ENCODE measurements at places on chromosomes 1 and 21.

DNA sequence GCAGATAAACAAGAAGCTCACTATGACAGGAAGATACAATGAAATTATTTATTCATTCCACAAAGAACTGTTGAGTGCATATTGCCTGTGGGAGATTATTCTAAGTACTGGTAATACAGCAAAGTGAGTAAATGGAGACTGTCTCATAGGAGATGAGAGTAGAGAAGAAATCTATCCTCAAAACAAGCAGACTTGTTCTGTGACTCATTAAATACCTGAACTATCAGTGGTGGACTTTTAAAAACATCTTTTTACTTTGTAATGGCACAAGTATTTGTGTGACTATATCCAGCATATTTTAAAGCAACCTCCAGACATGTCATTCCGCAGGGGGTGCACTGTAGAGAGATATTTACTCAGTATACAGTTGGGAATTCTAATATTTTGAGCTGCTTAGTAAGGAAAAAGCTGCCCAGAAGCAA lies 259.2 kb downstream of the FMN2 start:
- peak; percentile 98 for DNase-seq

- no peak for DNase-seq
Observed at GRCh38 chr1:157438613-157439012, 113.7 kb downstream of the FCRL5 start.

- DNase-seq = peak; percentile 83
Observed at GRCh38 chr1:173043253-173043652, 7.5 kb downstream of the TNFSF18 start.

GRCh38 chr1:216739793-216740192 lies 16.6 kb upstream of the ESRRG start:
- no peak for DNase-seq

DNA sequence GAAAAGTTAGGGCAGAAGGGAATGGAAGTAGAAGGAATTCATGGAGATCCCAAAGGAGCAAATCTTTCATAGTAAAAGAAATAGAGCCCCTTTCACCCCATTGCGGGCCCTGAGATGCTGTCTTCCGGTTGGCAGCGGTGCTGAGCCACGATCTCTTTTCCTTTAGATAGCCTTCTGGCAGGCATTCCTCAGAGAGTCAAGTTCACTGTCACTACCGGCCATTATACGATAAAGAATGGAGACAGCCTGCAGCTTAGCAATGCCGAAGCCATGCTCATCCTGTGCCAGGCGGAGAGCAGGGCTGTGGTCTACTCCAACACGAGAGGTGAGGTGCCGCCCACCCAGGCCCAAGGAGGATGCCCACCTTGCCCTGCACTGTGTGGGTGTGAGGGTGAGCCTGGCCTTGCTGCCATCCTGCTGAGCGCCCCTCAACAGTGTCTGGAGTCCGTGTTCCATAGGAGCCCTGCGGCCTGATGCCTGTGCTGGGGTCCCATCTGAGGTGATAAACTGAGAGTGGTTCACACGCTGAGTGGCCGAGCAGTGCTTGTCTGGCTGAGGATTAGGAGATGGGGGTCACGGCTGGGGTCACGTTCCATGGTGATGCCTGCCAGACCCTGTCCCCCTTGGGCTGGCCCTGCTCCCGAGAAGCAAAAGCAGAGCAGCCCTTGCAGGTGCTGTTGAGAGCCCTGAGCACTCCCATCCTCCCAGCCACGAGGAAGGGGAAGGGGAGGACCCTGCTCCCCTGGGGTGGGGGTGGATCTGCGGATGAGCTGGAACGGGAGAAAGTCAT lies 20.4 kb upstream of the PWP2 start:
- DNase-seq = no peak

DNA sequence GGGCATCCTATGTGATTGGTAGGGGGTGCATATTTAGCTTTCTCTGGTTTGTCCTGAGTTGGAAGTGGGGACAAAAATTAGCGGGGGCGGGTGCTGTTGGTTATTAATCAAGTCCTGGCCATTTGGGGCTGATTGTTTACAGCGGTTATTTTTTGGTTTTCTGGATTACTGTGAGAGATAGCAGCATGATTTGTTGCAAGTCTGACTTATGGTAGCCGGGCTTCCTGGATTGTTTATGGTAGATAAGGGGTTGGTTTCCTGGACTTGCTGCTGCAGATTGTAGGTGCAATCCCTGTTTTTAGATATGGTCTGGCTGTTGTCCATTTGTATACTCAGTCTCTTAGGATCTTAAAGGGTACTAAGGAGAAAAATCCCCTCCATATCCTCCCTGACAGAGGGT lies 12.1 kb upstream of the PROK1 start:
- DNase-seq = no peak

GRCh38 chr1:86887479-86888162 lies 26.3 kb downstream of the SELENOF start:
- no peak for DNase-seq

- DNase-seq = no peak
Observed at GRCh38 chr1:93592551-93592949, 89.1 kb downstream of the BCAR3 start.

DNA sequence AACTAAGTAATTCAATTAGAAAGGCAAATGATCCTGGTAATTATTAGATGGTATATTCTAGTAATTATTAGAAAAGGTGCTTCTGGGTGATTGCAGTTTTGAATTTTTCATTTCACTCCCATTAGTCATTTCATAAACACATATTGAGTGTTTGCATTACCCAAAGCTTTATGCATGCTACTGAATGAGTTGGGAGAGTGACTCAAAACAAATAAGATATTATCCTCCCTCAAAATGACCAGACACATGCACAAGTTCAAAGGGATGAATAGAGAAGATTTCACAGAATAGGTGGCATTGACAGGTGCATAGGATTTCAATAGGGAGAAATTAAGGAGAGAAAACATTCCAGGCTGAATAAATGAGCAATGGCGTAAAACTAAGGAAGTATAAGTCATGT lies 84.7 kb downstream of the PHTF1 start:
- DNase-seq = peak; percentile 33

- peak; percentile 28 for DNase-seq
Observed at GRCh38 chr1:22731924-22732720, 21.5 kb downstream of the EPHB2 start.

DNA sequence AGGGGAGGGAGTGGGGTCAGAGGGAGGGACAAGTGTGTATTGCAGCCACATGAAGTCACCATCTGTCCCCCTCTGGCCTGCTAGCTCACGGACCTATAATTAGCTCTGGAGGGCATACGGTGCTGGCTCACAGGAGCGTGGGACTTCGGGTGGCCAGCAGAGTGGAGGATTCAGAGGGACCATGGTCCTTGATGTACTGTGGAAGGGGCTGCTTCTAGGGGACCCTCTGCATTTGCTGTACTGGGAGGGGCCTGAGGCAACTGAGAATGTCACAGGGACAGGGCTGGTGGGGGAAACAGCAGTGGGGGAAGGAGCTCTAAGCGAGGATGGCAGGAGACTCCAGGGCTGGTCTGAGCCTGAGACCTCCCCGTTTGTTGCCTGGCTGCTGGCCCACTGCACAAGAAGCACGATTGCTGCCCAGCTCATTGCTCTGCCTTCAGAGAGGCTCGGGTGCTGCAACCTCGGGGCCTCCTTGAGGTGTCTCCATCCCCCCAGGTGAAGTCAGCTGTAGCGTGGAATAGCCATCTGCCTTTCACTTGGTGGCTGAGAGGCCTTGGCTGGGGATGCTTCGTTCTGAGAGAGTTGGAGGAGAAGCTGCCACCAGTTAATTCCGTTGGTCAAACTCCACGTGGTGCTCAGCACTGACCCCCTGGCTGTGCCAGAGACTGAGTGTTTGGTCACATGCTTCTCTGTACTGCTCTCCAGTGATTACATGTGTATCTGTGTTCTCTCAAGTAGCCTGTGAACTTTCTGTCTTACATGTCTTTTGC lies 2.7 kb downstream of the PPFIA4 start:
- DNase-seq = no peak

GRCh38 chr1:179951383-179952144 lies 3.0 kb upstream of the CEP350 start:
- DNase-seq = no peak

DNA sequence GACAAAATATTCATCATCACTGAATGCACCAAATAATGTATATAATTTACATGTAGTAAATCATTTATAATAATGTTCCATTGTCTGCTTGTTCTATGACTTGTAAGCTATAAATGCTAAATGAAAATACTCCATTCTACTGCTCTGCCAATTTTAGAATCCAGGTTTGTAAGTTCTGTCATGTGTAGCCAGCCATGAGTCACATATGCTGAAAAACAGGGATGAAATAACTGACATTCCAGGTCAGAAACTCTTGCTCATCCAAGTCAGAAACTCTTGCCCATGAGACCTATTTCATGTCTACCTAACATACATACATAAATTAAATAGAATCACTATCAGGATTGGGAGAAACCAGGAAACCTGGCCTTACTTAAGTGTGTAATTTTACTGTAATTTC lies 95.6 kb downstream of the ASH1L start:
- DNase-seq = peak; percentile 87

DNA sequence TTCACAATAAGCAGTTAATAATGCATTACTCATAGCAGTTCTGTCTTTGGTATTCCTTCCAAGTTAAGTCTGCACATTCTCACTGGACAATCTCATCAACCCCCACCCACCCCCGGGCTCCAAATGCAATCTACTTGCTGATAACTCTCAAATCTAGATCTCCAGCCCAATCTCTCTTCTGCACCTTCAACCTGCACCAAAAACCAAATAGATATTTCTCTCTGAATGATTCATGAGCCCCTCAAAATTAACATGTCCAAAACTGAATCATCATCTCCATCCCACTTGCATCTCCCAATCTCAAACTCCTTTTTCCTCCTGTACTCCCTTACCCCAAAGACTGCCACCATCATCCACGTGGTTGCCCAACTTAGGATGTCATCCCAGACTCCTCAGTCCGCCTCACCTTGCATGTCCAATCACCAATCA lies 2.7 kb downstream of the DOCK7 start:
- peak; percentile 45 for DNase-seq

- no peak for DNase-seq
Observed at GRCh38 chr1:225070972-225071371, 141.5 kb downstream of the DNAH14 start.

DNA sequence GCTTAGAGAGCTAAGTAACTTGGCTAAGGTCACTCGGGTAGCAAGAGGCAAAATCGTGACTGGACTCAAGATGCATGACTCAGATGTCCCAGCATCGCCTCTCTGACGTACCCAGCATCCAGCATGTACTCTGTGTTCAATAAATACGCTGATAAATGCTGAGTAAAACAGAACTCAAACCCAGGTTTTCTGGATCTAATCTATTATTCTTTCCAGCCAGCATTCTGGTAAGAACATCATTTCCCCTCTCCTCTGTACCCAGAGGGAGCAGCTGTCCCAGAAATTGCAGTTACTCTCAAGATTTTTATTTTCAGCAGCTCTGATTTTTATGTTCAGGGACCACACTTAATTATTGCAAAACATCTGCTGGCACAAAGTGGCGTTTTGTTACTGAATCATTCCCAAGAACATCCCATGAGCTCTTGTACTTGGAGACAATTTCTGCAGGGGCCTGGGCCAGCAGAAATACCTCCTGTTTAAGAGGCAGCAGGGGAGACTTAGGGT lies 249.0 kb downstream of the PRDM2 start:
- DNase-seq = peak; percentile 17

DNA sequence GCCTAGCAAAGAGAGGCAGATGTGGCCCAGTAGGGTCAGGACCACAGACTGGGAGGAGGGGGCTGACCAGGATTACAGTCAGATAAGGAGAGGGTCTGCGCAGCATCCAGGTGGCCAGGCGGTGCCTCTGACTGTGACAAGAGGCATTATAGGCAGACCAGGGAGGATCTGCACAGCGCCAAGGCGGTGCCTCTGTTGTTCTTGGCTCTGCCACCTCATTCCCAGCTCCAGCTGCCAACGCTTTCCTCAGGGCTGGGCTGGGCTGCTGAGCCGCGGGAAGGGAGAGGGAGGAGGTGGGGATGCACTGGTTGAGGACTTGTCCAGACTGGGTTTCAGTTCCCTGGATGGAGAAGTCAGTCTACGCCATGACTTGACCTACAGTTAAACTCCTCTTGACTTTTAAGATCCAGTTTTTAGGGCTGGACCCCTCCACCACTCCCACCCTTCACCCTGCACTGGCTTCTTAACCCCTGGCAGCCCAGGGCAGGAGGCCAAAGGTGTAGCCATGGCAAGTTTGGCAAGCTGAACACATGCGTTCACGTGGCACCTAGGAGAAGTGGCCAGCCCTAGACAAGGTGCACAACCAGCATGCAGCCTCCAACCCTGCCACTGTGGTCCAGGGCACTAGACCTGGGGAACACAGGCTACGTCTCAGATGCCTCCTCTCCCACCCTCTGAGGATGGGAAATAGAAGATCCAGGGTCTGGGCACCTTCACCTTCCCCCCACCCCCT lies 4.5 kb upstream of the CRABP2 start:
- DNase-seq = peak; percentile 83
